ENCODE measurements at places on chromosomes 6 and 20. TPM values are rescaled to one million over a fixed set of nuclear protein-coding genes. Genes with fewer than 3 reads are reported as not detected.

Gene FAM209B
- not detected for total RNA-seq

Gene GGTLC1
- total RNA-seq, result not detected

Gene SPTLC3
- total RNA-seq, result 9.9 TPM

Gene OR2J3
- total RNA-seq, result not detected

Gene PRND
- 25.6 TPM for total RNA-seq

Gene FAM83C
- not detected for total RNA-seq

Gene CASS4
- 3.7 TPM for total RNA-seq

Gene MOG
- not detected for total RNA-seq

Gene OR2B6
- total RNA-seq, result not detected

Gene RAET1E
- total RNA-seq, result 1.0 TPM

Gene SLC4A11
- total RNA-seq, result under 0.01 TPM

Gene TRIM15
- not detected for total RNA-seq

Gene CLPSL1
- not detected for total RNA-seq

Gene MDFI
- total RNA-seq, result 37.1 TPM

Gene PRPH2
- 5.7 TPM for total RNA-seq

Gene SLC12A5
- not detected for total RNA-seq

Gene COL9A1
- 7.8 TPM for total RNA-seq

Gene ECT2L
- under 0.01 TPM for total RNA-seq

Gene OTOR
- not detected for total RNA-seq

Gene MYBL2
- 3.1 TPM for total RNA-seq

Gene SLPI
- total RNA-seq, result not detected

Gene POU3F2
- 0.52 TPM for total RNA-seq

Gene ULBP2
- total RNA-seq, result not detected

Gene ENPP4
- 25.1 TPM for total RNA-seq

Gene MYLK4
- total RNA-seq, result 5.7 TPM

Gene NOTCH4
- 9.9 TPM for total RNA-seq

Gene TXLNB
- total RNA-seq, result 60.0 TPM

Gene PHIP
- 22.4 TPM for total RNA-seq
